ENCODE measurements at places on chromosomes 7 and 10.

DNA sequence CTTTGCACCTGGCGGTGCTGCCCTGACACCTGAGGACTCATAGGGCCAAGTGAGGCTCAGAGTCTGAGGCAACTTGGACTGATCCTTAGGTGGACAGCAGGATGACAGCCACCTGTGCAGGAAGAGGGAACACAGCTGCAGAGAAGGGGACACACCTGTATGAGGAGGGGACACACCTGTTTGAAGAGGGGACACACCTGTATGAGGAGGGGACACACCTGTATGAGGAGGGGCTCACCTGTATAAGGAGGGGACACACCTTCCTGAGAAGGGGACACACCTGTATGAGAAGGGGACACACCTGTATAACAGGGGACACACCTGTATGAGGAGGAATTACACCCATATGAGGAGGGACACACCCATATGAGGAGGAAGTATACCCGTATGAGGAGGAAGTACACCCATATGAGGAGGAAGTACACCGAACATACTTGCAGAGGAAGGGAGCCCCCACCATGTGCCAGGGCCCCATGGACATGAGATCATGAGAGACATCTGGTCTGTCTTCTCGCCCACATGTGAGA is 285.9 kb downstream of the ADARB2 start:
- no peak for DNase-seq

- DNase-seq = no peak
These were observed 50.8 kb downstream of the CH25H start for GRCh38 chr10:89156161-89156835.

DNA sequence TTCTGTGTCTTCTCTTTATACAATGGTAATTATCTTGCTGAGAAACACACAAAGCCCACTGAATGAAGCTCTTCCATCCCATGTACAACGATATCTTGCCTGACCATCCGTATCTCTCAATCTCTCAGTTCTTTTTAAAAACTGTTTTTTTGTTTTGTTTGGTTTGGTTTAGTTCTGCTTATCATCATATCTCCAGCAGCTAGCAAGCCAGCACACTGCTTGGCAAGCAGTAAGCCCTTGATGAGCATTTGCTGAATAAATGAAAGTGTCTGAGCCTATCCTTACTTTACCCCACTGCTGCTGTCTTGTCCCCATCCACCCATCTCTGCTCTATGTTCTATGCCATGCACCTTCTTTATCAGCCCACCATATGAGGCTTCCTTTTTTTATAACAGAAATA is 34.2 kb downstream of the ITGB1 start:
- DNase-seq = no peak

GRCh38 chr7:128666200-128666599 is 5.9 kb upstream of the GARIN1A start:
- DNase-seq = no peak

DNA sequence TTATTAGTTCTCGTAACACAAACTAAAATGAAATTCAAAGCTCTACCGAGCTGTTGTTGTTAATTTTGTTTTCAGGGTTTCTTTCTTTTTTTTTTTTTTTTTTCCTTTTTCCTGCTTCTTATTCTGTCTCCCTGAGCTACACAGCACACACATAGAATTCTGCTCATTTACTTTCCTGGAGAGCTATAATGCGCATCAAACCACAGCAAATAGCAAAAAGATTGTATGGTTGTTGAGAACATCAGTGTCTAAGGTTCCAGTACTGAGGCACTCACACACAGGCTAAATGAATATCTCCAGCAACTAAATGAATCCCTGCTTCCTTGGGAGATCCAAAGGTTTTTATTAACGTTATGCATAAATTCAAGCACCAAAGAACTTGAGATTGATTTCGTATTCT is 418.3 kb downstream of the PLXDC2 start:
- no peak for DNase-seq

GRCh38 chr10:102229810-102230263 is 3.7 kb downstream of the ELOVL3 start:
- DNase-seq = peak; percentile 72

DNA sequence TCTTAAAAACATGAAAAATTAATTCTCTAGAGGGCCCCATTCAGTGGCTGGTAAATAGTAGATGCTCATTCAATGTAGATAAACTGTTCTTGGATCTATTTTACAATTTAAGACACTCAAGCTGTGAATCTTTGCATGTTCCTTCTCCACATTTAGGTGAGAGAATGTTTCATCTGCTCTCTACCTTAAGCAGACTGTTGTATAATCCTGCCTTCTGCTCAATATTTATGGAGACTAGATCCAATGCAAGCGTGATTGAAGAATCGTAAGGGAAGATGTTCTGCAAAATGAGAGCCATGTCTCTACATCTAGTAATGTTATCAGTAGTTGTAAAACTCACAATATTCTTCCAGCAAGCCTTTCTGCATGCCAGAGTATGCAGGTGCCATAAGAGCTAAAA is 115.0 kb upstream of the TEX47 start:
- DNase-seq = no peak

- no peak for DNase-seq
These were observed 64.0 kb downstream of the HYCC1 start for GRCh38 chr7:22949944-22950343.
